Activated naive CD8-positive, alpha-beta T cell treated with anti-CD3 and anti-CD28 coated beads, Interleukin-2, amount 10 ng/mL, durations not matched to agents 7 days and 5 days (primary cell): ENCODE measurements at places on chromosomes 3 and 15. TPM values are rescaled to one million over a fixed set of nuclear protein-coding genes. Genes with fewer than 3 reads are reported as not detected.
A peak's percentile ranks its signal among the peaks of the same experiment; 100 is the strongest.

DLL4 gene
- total RNA-seq: not detected

CLEC3B gene
- total RNA-seq: not detected

DNA sequence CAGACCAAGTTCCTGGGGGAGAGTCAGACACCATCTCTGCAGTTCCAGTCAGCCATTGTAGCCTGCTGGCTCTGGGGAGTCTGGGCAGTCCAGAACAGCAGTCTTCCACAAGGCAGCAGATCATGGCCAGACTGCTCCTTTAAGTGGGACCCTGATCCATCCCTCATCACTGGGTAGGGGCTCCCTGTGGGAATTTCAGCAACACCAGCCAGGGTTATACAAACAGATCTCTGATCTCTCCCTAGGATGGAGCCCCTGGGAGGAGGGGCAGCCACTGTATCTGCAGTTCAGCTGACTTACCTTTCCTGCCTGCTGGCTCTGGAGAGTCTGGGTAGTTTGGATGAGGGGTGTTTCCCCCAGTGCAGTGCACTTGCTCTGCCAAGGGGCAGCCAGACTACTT lies 42.1 kb upstream of the UNC13C start:
- H3K4me1 ChIP-seq: no peaks in the 10 kb centered on the region
- H3K27ac ChIP-seq: no peak overlapping the region
- no peak for DNase-seq
- H3K27me3 ChIP-seq: no peaks in the 10 kb centered on the region
- no peaks in the 10 kb centered on the region for H3K36me3 ChIP-seq

DNA sequence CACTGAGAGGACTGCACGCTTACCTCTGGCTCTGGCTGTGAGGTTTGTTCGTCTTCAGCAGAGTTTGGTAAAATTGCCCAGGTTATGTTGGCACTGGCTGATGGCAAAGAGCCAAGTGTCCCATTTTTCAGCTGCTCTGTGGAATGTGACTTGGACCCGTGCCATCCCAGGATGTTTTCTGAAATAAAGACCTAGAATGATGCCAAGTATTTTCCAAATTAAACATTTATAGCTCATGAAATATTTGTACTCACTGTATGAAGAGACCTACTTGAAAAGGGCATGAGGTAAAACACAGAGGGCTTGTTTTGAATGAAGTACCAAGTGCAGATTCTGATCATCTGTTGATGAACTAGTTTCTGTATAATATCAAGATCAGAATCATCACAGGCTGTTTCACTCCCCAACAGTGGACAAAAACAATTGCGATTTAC lies 200.5 kb downstream of the STT3B start:
- H3K27ac ChIP-seq: no peak overlapping the region
- H3K4me1 ChIP-seq: no peaks in the 10 kb centered on the region
- no peak overlapping the region for H3K4me3 ChIP-seq

GUCA1C gene
- total RNA-seq: not detected

GRCh38 chr15:55245059-55245458 lies 44.6 kb downstream of the RAB27A start:
- H3K4me1 ChIP-seq: peaks cover 47% of the 10 kb centered on the region
- DNase-seq: no peak
- H3K4me3 ChIP-seq: no peak overlapping the region
- no peak overlapping the region for H3K27ac ChIP-seq

- no peaks in the 10 kb centered on the region for H3K27me3 ChIP-seq
- peak overlapping the region; percentile 89 for H3K27ac ChIP-seq
- H3K4me3 ChIP-seq: peak overlapping the region; percentile 85
- peaks cover 58% of the 10 kb centered on the region for H3K4me1 ChIP-seq
These were observed 1.7 kb downstream of the P2RY14 start for GRCh38 chr3:151276687-151277042.

ZNF80 gene
- total RNA-seq: 5.1 TPM

GRCh38 chr15:38509152-38509551 lies 55.2 kb downstream of the FAM98B start:
- peak overlapping the region; percentile 26 for H3K27ac ChIP-seq
- peaks cover 59% of the 10 kb centered on the region for H3K36me3 ChIP-seq
- no peak overlapping the region for H3K4me3 ChIP-seq
- H3K4me1 ChIP-seq: peaks cover 31% of the 10 kb centered on the region

DNA sequence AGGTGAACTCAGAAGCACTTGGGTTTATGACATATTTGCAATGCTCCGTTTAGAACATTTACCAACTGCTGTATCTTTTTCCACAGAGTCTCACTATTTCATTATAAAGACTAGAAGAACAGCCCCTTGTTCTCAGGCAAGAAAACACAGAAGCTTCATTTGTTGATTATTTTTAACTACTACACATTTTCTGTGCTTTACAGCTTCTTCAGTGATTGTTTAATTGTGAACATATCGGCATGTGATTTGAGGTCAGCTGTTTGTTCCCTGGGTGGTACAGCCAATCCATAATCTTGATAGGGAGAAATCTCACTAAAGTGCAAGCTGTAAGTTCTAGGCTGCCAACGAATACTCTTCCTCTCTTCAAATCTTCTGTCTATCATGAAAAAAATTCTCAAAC lies 31.0 kb upstream of the DLG1 start:
- H3K27ac ChIP-seq: no peak overlapping the region
- DNase-seq: no peak
- no peaks in the 10 kb centered on the region for H3K36me3 ChIP-seq
- H3K4me3 ChIP-seq: no peak overlapping the region
- H3K4me1 ChIP-seq: peaks cover 5% of the 10 kb centered on the region

GRCh38 chr3:183350164-183350563 lies 78.3 kb downstream of the MCF2L2 start:
- H3K27me3 ChIP-seq: peaks cover 6% of the 10 kb centered on the region
- peak overlapping the region; percentile 41 for H3K27ac ChIP-seq
- H3K4me3 ChIP-seq: peak overlapping the region; percentile 43

GPR160 gene
- total RNA-seq: 9.7 TPM
